ENCODE measurements at places on chromosomes 2 and 18.

DNA sequence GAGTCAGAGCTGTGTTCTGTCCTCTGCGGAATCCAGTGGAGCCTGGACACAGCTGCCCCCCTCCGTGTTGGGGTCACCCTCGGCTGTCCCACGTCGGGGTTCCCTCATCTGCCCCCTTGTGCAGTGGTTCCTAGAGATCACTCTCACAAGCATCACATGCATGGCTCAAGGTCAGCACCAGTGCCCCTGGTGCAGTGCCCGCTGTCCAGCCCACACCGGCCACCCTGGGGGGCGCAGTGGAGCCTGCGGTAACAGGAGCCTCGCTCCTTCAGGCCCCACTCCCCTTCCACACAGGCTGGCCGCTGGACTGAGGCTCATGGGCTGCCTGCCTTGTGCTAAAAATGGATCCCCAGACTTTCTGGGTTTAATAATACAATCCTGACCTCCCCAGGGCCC is 8.8 kb downstream of the TEKT4 start:
- no peak overlapping the region for H3K27ac ChIP-seq
- no peak for DNase-seq
- H3K36me3 ChIP-seq, result no peaks in the 10 kb centered on the region
- H3K4me1 ChIP-seq, result no peaks in the 10 kb centered on the region
- H3K27me3 ChIP-seq, result no peaks in the 10 kb centered on the region

DNA sequence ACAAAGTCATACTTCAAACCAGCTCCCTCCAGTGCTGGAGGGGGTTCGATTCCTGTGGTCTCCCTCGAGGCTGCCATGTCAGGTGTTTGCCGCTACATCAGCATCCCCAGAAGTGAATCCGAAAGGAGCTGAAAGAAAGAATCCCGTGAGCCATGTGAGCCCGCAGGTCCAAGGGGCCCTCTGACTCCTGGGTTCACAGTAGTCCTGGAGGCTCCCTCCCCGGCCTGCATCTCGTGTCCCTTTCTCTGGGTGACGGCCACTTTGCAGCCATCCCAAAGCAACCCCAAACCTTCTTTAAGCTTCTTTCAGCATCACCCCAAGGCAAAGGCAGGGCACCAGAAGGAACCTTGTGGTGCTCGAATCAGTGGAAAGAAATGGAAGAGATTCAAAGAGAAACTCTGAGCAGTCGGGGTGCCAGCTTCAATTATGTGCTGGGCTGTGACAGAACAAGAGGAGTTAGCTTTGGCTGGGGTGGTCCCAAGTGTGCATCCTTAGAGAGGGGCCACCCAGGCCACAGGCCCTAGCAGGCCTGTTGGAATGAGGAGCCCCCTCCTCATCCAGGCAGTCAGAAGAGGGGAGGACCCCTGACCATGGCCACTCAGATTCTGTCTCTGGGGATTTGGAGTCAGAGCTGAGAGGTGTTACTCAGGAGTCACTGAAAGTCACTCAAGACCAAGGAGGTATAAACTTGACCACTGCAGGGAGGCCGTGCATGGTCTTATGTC is 59.7 kb downstream of the CIB4 start:
- no peak overlapping the region for H3K4me3 ChIP-seq
- H3K27ac ChIP-seq, result no peak overlapping the region
- H3K4me1 ChIP-seq, result no peaks in the 10 kb centered on the region
- peaks cover 13% of the 10 kb centered on the region for H3K27me3 ChIP-seq
- no peak for DNase-seq

GRCh38 chr2:205762881-205763280 is 80.6 kb downstream of the NRP2 start:
- no peak overlapping the region for H3K4me3 ChIP-seq
- peak overlapping the region; percentile 79 for H3K27ac ChIP-seq
- H3K36me3 ChIP-seq, result no peaks in the 10 kb centered on the region
- no peaks in the 10 kb centered on the region for H3K27me3 ChIP-seq

GRCh38 chr2:96933305-96934181 is 52.8 kb downstream of the FAM178B start:
- no peak overlapping the region for H3K4me3 ChIP-seq
- H3K27ac ChIP-seq, result no peak overlapping the region
- H3K27me3 ChIP-seq, result no peaks in the 10 kb centered on the region
- no peak for DNase-seq
- H3K4me1 ChIP-seq, result peaks cover under 1% of the 10 kb centered on the region

GRCh38 chr18:48975817-48976649 is 25.3 kb upstream of the SMAD7 start:
- peak overlapping the region; percentile 83 for H3K27ac ChIP-seq
- DNase-seq, result peak; percentile 67
- peak overlapping the region; percentile 93 for H3K4me3 ChIP-seq
- no peaks in the 10 kb centered on the region for H3K27me3 ChIP-seq

GRCh38 chr2:12711339-12711738 is 5.4 kb upstream of the TRIB2 start:
- no peak overlapping the region for H3K4me3 ChIP-seq
- H3K4me1 ChIP-seq, result peaks cover 7% of the 10 kb centered on the region
- H3K27ac ChIP-seq, result no peak overlapping the region
- peaks cover 8% of the 10 kb centered on the region for H3K27me3 ChIP-seq
- no peak for DNase-seq

- no peak for DNase-seq
- H3K27me3 ChIP-seq, result no peaks in the 10 kb centered on the region
- H3K36me3 ChIP-seq, result no peaks in the 10 kb centered on the region
- peaks cover 15% of the 10 kb centered on the region for H3K4me1 ChIP-seq
- H3K4me3 ChIP-seq, result no peak overlapping the region
These were observed 1.9 kb downstream of the GORASP2 start for GRCh38 chr2:170930991-170931266.

DNA sequence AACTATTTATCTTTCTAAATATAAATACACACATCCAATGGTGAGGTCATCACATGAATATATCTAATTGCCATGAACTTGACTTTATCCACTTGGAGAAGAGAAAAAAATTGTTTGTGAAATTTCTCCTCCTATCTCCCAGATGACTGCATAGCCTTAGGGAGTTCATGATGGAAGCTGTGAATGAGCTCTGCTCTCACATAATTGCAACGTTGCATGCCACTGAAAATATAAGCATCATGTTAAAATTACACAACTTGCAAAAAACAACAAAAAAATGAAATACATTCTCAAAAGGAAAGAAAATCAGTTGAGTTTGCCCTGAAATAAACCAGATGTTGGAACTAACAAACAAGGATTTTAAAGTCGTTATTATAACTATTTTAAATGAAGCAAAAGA is 50.6 kb upstream of the OSR1 start:
- H3K36me3 ChIP-seq, result no peaks in the 10 kb centered on the region
- H3K4me3 ChIP-seq, result no peak overlapping the region
- H3K27ac ChIP-seq, result no peak overlapping the region
- H3K27me3 ChIP-seq, result no peaks in the 10 kb centered on the region

DNA sequence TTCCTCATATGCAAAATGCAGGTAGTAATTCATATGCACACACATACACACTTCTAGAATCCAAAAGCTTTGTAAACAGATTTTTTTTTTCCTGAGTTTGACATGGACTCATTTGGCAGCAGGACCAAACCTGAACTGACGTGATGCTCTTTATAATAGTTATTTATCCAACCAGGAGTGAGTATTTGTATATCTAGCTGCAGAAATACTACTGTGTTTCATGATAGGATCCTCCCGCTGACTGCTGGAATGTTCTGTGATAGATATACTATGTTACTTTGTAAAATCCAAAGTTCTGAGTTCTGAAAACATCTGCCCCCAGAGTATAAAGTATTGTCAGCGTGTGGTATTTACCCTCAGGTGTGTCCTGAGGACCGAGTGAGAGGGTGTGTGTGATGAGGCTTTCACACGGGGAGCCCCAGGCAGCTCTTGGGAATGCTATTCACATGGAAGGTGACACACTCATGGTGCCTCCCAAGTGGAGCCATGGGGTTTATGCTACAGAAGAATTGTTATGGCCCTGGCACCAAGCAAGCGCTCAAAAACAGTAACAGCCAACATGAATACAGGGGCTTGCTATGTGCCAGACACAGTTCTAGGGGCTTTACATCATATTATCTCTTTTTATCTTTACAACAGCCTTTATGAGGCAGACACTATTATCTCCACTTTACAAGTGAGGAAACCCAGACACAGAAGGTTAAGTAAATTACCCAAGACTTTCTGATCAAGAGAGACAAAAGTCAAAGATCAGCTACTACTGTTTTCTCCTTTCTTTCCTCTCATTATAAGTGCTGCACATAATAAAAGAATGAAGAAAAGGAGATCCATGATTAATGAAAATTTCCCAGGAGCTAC is 16.7 kb upstream of the TXNDC2 start:
- peaks cover 24% of the 10 kb centered on the region for H3K4me1 ChIP-seq
- peak overlapping the region; percentile 50 for H3K27ac ChIP-seq
- H3K27me3 ChIP-seq, result no peaks in the 10 kb centered on the region
- H3K4me3 ChIP-seq, result no peak overlapping the region
- DNase-seq, result peak; percentile 33
- no peaks in the 10 kb centered on the region for H3K36me3 ChIP-seq

- no peaks in the 10 kb centered on the region for H3K4me1 ChIP-seq
- DNase-seq, result no peak
- H3K4me3 ChIP-seq, result no peak overlapping the region
- no peak overlapping the region for H3K27ac ChIP-seq
- no peaks in the 10 kb centered on the region for H3K36me3 ChIP-seq
- H3K27me3 ChIP-seq, result no peaks in the 10 kb centered on the region
These were observed 105.7 kb upstream of the RASGRP3 start for GRCh38 chr2:33370636-33371265.

- DNase-seq, result no peak
- H3K27me3 ChIP-seq, result no peaks in the 10 kb centered on the region
- no peaks in the 10 kb centered on the region for H3K36me3 ChIP-seq
- H3K4me3 ChIP-seq, result no peak overlapping the region
These were observed 326.5 kb upstream of the THUMPD2 start for GRCh38 chr2:40105593-40105992.

GRCh38 chr2:46555011-46555410 is 75.6 kb downstream of the TMEM247 start:
- H3K4me3 ChIP-seq, result no peak overlapping the region
- no peaks in the 10 kb centered on the region for H3K27me3 ChIP-seq
- no peak overlapping the region for H3K27ac ChIP-seq
- DNase-seq, result no peak
- no peaks in the 10 kb centered on the region for H3K4me1 ChIP-seq

DNA sequence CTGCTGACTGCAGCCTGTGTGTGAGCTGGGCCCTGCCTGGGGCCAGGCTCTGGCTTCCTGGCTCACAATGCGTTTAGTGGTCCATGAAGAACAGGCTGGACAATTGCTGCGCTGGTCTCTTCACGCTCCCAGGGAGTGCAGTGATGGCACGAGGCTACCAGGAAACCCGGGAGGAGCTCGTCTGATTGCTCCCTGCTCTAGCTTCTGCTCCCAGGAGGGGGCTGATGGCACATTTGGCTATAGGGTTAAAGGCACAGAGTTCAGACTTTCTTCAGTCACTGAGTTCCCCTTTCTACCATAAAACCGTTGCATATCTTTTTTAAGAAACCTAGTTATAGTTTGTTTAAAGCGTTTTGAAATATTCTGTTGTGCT is 60.1 kb downstream of the KCNF1 start:
- H3K4me3 ChIP-seq, result no peak overlapping the region
- H3K27me3 ChIP-seq, result peaks cover 4% of the 10 kb centered on the region
- no peaks in the 10 kb centered on the region for H3K36me3 ChIP-seq
- no peak overlapping the region for H3K27ac ChIP-seq

- no peak for DNase-seq
- H3K27ac ChIP-seq, result no peak overlapping the region
- no peaks in the 10 kb centered on the region for H3K27me3 ChIP-seq
- no peaks in the 10 kb centered on the region for H3K4me1 ChIP-seq
- no peak overlapping the region for H3K4me3 ChIP-seq
These were observed 151.6 kb upstream of the ZNF236 start for GRCh38 chr18:76670564-76671288.

DNA sequence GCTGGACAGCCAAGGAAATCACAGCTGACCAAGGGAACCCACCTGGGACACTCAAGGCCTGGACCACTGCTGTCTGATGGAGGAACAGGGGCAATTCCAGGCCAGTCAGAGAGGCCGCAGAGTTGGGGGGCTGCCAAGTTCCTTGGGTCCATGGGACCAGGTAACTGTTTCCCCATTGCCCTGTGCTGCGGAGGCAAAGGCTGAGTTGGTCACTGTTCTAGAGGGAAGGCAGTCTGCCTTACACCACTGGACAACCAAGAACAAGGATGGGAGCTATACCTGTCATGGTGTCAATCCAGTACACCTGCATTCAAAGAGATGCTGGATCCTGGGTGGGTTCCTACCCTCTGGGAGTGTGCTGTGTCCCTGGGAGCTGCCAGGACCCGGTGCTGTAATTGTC is 9.6 kb upstream of the SP140L start:
- H3K27ac ChIP-seq, result no peak overlapping the region
- DNase-seq, result no peak
- no peaks in the 10 kb centered on the region for H3K36me3 ChIP-seq
- no peaks in the 10 kb centered on the region for H3K27me3 ChIP-seq
- no peaks in the 10 kb centered on the region for H3K4me1 ChIP-seq
- no peak overlapping the region for H3K4me3 ChIP-seq

DNA sequence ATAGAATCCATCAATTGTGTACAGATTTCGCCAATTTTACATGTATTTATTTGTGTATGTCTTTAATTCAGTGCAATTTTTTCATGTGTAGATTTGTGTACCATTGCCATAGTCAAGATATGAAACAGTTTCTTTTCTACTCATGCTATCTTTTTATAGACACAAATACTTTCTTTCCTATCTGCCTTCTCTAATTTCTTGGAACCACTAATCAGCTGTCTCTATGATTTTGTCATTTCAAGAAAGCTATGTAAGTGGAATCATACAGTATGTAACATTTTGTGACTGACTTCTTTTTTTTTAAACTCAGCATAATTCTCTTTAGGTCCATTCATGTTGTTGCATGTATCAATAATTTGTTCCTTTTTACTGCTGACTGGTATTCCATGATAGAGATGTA is 33.3 kb downstream of the KIAA1328 start:
- H3K27ac ChIP-seq, result no peak overlapping the region
- H3K27me3 ChIP-seq, result no peaks in the 10 kb centered on the region
- H3K4me3 ChIP-seq, result no peak overlapping the region
- no peaks in the 10 kb centered on the region for H3K4me1 ChIP-seq
